ENCODE measurements at places on chromosomes 1 and 21.

DNA sequence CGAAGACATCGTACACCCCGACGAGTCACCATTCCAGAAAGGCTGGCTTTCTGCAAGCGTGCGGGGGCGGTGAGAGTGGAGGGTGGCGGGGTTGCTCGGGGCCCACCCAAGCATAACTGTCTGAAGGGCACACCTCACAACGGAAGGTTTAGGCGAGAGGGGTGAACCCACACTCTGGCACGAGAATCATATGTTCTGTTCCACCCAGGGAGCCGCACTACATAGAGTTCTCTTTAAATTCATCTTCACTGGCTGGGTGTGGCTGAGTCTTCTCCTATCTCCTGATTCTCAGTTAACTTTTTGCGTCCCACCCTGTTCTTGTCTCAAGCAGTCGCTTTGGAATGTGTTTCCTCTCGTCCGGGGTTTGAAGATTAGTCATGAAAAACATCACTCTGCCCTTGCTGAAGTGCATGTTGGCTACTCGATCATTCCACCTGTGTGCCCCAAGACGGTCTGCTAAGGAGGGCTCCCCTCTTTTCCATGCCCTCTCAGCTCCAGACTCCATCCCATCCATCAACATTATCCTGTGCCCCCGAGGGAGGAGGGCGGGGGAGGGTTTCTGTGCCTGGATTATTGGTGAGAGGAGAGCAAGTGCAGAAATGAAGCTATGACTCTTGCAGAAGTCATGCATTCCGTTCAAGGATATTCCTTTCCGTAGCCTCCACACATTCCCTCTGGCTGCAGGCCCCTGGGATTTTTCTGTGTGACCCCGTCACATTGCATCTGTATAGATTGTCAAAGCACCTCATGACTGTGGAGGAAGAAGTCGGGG lies 53.5 kb upstream of the CD34 start:
- no peak for DNase-seq

DNA sequence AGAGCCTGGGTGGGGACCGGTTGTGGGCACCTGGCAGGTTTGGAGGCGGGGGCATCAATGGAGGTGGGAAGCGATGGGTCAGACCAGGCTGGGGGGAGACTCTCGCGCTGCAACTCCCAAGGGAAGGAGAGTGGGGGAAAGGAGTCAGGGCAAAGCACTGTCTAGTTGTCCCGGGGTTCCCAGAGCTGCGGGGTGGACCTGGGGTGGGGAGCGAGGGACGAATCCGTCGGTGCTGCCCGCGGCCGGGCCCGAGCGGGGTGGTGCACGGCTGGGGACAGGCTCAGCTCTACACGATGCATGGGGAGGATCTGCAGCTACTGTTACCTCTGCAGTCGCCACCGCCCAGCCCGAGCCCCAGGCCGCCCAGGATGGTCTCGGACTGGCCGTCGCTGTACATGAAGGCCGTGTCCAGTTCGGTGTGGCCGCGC lies 427 bp downstream of the AKR7A2 start:
- DNase-seq, result no peak

DNA sequence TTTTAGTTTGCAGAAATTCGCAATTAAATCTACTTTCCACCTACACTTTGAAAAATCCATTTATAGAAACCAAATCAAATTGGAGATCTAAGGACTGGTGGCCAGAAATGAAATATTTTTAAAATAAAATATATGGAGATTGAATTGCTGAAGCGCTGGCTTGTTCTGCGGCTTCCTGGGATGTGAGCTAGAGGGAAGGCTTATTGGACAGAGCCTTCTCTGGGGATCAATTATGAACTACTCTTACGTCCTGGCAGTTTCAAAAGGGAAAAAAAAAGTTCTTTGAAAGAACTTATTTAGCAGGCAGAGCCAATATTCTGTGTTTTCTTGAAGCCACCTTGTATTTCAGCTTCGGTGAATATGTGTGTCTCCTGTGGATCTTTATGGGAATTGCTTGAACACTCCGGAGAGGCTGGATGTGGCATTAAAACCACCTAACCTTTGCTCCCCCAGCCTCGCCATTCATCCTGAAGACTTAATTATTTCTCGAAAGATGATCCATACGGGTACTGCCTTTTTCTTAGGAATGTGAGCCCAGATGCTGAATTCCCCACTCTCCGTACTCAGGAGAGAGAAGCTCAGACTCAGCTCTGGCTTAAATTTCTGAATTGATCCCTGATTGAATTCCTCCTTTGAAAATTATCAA lies 478.9 kb upstream of the VAMP3 start:
- no peak for DNase-seq

GRCh38 chr1:21963477-21964217 lies 13.2 kb upstream of the CELA3B start:
- peak; percentile 31 for DNase-seq

- no peak for DNase-seq
Observed at GRCh38 chr21:41765973-41766882, 624 bp downstream of the RIPK4 start.

DNA sequence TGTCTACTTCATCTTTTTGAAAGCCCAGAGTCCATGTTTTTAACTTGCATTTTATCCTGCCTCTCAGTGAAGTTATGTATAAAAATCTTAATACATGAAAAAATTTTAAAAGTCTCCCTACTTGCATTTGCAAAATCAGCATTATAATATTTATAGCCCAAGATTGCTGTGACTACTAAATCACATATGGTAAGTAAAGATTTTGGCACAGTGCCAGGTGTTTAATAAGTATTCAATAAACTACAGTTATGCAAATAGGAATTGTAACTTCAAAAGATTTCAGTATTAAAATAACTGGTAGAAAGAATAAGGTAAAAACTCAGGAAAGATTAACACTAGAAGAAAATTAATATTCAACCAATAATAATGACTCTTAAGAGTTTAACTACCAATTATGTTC lies 641.7 kb downstream of the LRRIQ3 start:
- DNase-seq, result no peak

GRCh38 chr21:25283720-25284119 lies 323.6 kb downstream of the MRPL39 start:
- no peak for DNase-seq

DNA sequence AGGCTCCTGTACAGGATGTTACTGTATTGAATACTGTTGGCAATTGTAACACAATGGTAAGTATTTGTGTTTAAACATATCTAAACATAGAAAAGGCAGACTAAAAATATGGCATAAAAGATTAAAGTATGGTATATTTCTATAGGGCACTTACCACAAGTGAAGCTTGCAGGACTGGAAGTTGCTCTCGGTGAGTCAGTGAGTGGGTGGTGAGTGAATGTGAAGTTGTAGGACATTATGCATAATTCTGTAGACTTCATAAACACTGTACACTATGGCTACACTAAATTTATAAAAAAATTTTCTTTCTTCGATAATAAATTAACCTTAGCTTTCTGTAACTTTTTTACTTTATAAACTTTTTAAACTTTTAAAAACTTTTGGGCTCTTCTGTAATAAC lies 13.7 kb upstream of the TRIM62 start:
- DNase-seq, result no peak

DNA sequence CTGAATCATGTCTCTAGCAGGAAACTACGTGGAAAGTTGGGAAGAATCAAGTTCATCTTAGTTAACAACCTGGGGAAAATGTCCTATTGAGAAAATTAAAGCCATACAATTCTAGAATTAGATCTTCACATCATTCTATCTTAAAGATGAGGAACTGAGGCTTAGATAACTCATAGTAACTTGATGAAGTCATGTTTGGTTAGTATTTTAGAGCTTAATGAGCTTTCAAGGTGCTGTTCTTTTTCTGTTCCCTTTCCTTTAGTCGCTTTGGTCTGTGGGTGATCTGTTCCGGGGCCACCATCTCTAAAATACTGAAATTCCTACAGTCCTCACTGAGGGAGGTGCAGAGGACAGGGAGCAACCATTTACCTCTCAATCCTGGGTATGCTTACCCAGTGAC lies 4.3 kb upstream of the GLUL start:
- no peak for DNase-seq

- DNase-seq, result no peak
Observed at GRCh38 chr1:232263452-232263851, 366.5 kb downstream of the SIPA1L2 start.

GRCh38 chr1:21818656-21819055 lies 6.6 kb downstream of the LDLRAD2 start:
- DNase-seq, result no peak

- DNase-seq, result no peak
Observed at GRCh38 chr1:112696578-112697314, 10.2 kb downstream of the RHOC start.

- DNase-seq, result no peak
Observed at GRCh38 chr1:10687251-10687651, 109.2 kb downstream of the CASZ1 start.

GRCh38 chr1:220750131-220750515 lies 2.0 kb downstream of the MTARC2 start:
- no peak for DNase-seq

DNA sequence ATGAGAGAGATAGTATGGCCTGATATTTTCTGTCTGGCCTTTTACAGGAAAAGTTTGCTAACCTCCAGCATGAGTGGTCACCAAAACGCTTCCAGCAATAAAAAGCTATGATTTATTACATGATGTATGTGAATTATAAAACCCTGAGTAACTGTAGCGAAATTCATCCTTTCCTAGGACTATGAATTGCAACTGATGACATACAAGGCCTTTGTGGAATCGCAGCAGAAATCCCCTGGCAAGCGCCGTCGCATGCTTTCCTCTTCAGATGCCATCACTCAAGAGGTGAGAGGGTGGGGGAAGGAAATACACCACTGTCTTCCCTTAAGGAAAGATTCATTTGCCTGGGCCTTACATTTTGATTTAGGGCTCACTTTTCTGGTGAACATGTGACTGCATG lies 117.9 kb downstream of the MACF1 start:
- DNase-seq, result no peak

DNA sequence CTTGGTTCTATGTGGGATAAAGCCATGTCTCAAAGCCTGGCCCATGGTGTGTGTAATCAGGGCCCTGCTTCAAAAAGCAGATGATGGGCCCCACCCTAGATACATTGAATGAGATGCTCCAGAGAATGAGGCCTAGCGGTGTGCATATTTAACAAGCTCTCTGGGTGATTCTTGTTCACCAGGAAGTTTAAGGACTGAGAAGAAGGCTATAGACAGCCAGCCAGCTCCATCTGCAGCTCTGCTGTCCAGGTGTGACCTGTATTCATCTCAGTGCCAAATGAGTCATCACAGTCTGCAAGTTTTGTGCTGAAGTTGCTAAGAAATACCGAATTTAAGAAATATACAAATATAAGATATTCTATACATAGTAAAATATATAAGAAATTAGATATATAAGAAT lies 182.0 kb upstream of the RUNX1 start:
- no peak for DNase-seq

DNA sequence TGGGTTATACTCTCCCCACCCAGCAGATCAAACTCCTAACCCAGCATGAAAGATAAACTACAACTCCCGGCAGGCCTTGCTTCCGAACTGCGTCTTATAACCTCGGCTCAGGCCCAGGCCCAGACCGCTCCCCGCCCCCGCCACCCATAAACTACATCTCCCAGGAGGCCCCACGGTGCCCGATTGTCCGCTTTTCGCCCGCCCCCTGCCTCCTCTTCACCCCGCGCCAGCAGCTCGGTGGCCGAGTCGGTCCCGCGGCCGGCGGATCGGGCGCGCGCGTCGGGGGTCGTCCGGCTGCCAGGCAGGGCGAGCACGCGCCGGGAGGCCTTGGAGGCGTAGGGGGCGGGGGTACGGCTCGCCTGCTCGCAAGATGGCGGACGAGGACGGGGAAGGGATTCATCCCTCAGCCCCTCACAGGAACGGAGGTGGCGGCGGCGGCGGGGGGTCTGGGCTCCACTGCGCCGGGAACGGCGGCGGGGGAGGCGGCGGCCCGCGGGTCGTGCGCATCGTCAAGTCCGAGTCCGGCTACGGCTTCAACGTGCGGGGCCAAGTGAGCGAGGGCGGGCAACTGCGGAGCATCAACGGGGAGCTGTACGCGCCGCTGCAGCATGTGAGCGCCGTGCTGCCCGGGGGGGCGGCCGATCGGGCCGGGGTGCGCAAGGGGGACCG lies at the start of gene SNX27:
Gene SNX27 (plus strand): TSS at position 219 of the 669 bp plus-strand sequence. CDS start 152 bp downstream, at position 371.
- DNase-seq, result peak; percentile 90

- no peak for DNase-seq
Observed at GRCh38 chr1:244826712-244827111, 8.7 kb upstream of the COX20 start.

DNA sequence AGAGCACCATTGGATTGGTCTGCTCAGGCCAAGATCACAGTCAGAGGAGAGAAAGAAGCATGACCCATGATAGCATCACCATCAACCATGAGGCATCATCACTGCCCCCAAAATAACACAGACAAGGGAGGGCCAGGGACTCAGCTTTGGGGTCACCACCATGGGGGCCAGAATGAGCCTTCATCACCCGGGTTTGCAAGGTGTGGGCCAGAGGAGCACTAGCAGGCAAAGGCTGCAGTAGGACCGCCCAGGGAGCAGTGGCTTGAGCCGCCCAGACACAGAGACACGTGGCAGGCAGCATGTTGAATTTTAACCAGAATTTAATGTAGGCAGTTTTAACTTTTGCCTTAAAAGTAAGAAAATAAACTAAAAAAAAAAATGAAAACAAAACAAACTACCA lies 53.7 kb upstream of the TMPRSS2 start:
- no peak for DNase-seq

GRCh38 chr1:27399251-27400025 lies 7.0 kb downstream of the GPR3 start:
- no peak for DNase-seq

DNA sequence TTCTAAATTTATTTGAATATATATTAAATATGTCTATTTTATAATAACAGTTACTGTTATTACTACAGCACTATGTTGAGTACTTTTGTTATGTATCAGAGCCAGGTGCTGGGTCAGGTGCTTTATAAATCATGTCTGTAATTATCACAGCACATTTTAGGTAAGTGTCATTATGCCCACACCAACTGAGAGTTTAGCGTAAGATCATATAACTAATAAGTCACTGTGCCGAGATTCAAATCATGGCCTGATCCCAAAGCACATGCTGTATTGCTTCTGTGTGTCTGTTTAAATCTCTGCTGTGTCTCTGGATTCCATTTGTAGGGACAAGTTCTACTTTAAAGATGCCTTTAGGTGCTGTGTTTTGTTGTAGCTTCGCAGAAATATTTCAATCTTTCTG lies 1.9 kb downstream of the GPSM2 start:
- peak; percentile 21 for DNase-seq

- no peak for DNase-seq
Observed at GRCh38 chr21:43687566-43688399, 28.4 kb downstream of the RRP1B start.

GRCh38 chr1:201050515-201051277 lies 27.2 kb upstream of the KIF21B start:
- no peak for DNase-seq
